Activated CD4-positive, alpha-beta T cell treated with anti-CD3 and anti-CD28 coated beads, Interleukin-2, amount 10 ng/mL, durations not matched to agents 24 days and 14 days (primary cell): ENCODE measurements at places on chromosomes 7 and 10. TPM values are rescaled to one million over a fixed set of nuclear protein-coding genes. Genes with fewer than 3 reads are reported as not detected.

Gene SLC13A4
- total RNA-seq: not detected in 2 replicates

Gene PNLIPRP1
- total RNA-seq: not detected in 2 replicates

Gene SYNPO2L
- 0.05 TPM in 1 of 2 replicates, not detected in the other for total RNA-seq

Gene ICA1
- 0.62 and 0.72 TPM in 2 replicates for total RNA-seq

Gene PHYH
- 12.8 and 15.9 TPM in 2 replicates for total RNA-seq

Gene TRIM73
- total RNA-seq: 3.8 and 5.8 TPM in 2 replicates

Gene EGR2
- 178 and 201 TPM in 2 replicates for total RNA-seq

Gene RASA4B
- total RNA-seq: 27.1 and 28.6 TPM in 2 replicates

- peaks cover 6% of the 10 kb centered on the region for H3K27me3 ChIP-seq
- H3K36me3 ChIP-seq: no peaks in the 10 kb centered on the region
- no peaks in the 10 kb centered on the region for H3K4me1 ChIP-seq
- DNase-seq: no peak
- no peak overlapping the region for H3K27ac ChIP-seq
Measured at GRCh38 chr7:159311172-159311494, 166.5 kb upstream of the VIPR2 start.

DNA sequence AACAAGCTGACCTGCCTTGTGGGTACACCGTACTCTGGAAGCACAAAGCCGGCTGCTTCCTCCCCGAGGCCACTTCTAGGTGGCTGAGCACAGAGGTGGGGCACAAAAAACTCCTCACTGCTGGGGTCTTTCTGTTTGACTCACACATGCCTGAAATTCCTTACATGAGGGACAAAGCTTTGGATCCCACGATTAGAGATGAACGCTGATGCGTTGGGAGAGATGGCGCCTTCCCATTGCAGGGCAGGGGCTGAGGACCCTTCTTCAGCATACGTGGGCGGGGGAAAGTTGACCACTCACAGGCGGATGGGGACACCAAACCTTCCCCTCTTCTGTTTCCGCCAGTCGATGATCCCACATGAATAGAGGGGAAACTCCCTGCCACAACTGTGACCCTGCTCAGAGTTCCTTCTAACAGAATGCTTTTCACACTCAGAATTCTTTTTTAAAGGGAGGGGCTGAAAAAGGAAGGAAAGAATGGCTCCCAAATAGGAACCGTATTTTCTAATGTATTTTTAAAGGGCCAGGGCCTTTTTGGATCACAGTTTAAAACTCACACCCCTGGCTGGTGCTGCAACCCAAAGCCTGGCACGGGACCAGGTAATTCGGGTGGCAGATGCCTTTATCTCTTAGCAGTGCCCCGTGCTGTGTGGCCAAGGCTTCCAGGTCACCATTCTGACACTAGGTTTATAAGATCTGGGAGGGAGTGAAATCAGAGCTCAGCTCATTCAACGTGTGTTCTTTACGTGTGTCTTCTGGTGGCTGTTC lies 134.0 kb downstream of the PRKAG2 start:
- no peak overlapping the region for H3K4me3 ChIP-seq
- H3K27me3 ChIP-seq: no peaks in the 10 kb centered on the region
- H3K36me3 ChIP-seq: no peaks in the 10 kb centered on the region
- H3K27ac ChIP-seq: no peak overlapping the region

DNA sequence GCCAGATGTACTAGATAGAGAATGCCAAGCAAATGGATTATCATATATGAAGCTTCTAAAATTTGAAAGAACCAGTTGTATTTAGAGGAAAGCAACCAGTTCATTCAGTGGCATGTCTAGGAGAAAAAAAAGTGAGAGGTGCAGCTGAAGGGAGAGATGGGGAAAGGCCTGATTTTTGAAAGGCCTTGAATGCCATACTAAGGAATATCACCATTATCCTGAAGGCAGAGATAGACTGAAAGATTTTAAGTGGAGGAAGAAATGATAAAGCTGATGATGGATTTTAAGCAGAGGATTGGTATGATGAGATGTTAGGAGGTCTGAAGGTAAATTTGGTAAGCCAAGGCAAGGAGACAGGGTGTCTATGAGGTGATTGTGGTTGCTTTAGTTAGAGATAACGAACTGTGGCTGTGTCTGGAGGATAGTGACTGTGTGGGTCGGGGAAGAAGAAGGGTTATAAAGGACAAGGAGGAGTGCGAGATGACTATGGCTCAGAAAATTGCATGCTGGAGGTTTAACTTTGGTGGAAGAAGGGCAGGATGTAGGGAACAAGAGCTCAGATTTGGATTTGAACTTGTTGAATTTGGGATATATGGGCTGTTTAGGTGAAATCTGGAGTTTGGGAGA lies 330.8 kb downstream of the EXOC4 start:
- no peak overlapping the region for H3K4me3 ChIP-seq
- H3K27me3 ChIP-seq: no peaks in the 10 kb centered on the region
- peaks cover 2% of the 10 kb centered on the region for H3K36me3 ChIP-seq
- H3K4me1 ChIP-seq: no peaks in the 10 kb centered on the region

DNA sequence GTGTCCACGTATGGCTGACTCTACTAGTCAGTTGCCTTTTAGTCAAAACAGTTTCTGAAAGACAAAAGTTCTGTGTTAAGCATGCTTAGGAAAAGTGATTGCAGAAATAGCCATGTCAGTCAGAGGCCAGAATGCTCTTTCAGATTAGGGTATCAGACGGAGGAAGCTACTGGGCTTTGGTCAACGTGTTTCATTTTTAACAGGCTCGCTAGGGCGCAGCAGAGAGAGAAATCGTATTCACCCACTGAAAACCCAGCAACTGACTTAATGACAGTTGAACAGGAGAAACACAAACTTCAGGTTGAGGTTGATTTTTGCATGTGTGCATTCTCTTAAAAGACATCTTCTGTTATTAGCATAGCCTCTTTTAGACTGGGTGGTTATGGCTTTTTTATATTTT lies 322.6 kb upstream of the KIAA1217 start:
- DNase-seq: no peak
- H3K4me3 ChIP-seq: no peak overlapping the region
- H3K36me3 ChIP-seq: no peaks in the 10 kb centered on the region
- H3K4me1 ChIP-seq: no peaks in the 10 kb centered on the region

DNA sequence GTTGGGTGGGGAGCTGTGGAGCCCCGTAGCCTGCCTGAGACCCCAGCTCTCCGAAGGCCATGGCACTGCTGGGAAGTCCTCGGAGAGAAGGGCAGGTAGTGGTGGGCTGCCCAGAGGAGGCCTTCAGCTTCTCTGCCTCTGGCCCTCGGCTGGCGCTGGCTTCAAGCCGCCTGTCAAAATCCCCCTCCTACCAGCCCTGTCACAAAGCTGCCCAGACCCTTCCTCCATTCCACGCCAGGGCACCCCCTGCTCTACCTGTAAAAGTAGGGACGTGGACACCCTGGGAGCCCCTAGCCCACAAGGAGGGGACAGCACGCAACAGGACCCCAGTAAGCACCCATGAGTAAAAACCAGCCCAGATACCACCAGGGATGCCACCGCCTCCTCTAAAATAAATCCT lies 31.6 kb downstream of the MAD1L1 start:
- H3K4me3 ChIP-seq: no peak overlapping the region
- H3K27me3 ChIP-seq: no peaks in the 10 kb centered on the region
- no peak for DNase-seq
- peaks cover 18% of the 10 kb centered on the region for H3K36me3 ChIP-seq
- no peak overlapping the region for H3K27ac ChIP-seq

DNA sequence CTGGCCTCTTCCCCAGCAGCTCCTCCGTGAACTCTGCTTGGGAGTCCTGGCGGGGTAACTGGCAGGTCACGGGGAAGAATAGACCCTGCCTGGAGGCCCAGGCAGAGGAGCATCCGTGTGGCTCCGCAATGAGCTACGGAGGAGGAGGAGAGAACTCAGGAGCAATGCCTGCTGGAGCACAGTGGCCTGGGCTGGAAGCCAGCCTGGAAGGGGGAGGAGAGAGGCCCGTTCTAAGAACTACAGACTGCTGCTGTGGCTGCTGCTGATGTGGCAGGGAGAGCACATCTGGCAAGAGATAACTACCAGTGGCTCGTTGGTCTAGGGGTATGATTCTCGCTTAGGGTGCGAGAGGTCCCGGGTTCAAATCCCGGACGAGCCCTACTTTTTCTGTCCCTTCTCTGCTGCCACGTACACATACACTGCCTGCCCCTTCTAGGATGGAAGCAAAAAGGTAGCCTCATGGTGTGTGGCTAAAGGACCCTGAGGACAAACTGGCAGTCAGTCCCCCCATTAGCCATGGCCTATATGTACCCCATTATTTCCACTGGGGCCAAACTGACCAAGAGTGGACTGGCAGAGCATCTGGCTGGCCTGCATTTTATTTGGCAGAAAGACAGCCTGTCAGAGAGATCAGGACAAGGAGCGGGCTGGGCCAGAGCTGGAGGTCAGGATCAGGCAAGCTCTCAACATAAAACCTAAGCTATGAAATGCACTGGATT lies 7.7 kb upstream of the OPN1SW start:
- no peaks in the 10 kb centered on the region for H3K4me1 ChIP-seq
- no peak overlapping the region for H3K4me3 ChIP-seq
- H3K27ac ChIP-seq: no peak overlapping the region

- no peak for DNase-seq
- no peaks in the 10 kb centered on the region for H3K36me3 ChIP-seq
- H3K27ac ChIP-seq: no peak overlapping the region
- H3K27me3 ChIP-seq: no peaks in the 10 kb centered on the region
Measured at GRCh38 chr7:70432567-70433001, 699.4 kb upstream of the GALNT17 start.

DNA sequence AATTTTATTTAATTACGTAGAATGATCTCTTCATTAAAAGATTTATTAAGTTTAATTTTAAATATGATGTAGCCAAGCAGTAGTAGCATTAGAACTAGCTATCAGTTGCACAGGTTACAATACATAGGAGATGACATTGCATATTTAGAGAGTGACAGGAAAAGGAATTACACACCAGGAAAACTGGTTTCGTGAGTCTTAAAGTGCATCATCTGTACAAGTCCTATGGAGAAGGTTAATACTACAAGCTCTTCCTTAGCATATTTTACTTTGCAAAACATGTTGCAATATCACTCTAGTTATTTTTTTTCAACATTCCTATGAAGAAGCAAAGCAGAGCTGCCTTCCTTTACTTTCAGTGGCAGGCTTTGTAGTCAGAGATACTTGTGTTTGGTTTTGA lies 20.2 kb upstream of the SEM1 start:
- H3K4me1 ChIP-seq: no peaks in the 10 kb centered on the region
- peaks cover under 1% of the 10 kb centered on the region for H3K27me3 ChIP-seq
- H3K27ac ChIP-seq: no peak overlapping the region

DNA sequence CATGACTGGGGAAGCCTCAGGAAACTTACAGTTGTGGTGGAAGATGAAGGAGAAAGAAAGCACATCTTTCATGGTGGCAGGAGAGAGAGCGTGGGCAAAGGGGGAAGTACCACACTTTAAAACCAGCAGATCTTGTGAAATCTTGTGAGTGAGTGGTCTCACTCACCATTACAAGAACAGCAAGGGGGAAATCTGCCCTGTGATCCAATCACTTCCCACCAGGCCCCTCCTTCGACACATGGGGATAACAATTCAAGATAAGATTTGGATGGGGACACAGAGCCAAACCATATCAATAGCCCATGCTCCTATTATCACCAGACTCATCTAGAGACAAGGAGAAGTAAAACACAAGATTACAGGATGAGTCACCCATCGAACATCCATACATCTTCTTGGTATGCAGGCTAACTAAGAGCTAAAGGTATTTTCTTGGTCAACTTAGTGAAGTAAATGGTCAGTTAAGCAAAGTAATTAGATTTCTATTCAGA lies 55.3 kb upstream of the YAE1 start:
- no peak for DNase-seq
- H3K4me1 ChIP-seq: peaks cover 25% of the 10 kb centered on the region
- H3K36me3 ChIP-seq: no peaks in the 10 kb centered on the region
- H3K27ac ChIP-seq: peak overlapping the region; percentile 8

- no peak for DNase-seq
- H3K27me3 ChIP-seq: no peaks in the 10 kb centered on the region
- no peak overlapping the region for H3K27ac ChIP-seq
- no peak overlapping the region for H3K4me3 ChIP-seq
- H3K36me3 ChIP-seq: no peaks in the 10 kb centered on the region
Measured at GRCh38 chr7:137480401-137480800, 136.9 kb upstream of the PTN start.

DNA sequence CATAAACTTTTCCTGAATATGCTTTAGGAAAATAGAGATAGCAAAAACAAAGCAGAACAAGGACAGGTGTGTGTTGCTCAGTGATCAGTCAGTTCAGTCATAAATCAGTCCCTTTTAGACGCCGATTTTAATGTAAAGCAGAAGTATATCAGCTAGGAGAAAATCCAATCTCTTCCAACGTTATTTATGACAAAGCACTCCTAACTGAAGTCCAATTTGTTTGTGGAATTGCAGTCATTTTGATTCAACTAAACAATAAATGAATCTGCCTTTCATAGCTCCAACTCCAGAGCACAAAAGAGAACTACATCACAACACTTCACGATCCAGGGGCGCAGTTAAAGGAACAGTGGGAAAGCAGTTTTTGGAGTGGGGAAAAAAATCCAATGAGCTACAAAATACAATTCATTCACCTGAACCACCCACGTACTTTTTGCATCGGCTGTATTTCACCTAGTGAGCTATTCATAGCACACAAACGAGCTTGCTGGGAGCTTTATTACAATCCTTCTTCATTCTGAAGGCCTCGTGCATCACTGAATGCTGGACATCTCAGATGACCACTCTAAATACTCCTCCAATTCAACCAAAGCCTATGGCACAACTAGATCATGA lies 151.3 kb downstream of the LRRN3 start:
- H3K36me3 ChIP-seq: no peaks in the 10 kb centered on the region
- H3K4me1 ChIP-seq: peaks cover 4% of the 10 kb centered on the region
- H3K4me3 ChIP-seq: no peak overlapping the region
- H3K27ac ChIP-seq: no peak overlapping the region

DNA sequence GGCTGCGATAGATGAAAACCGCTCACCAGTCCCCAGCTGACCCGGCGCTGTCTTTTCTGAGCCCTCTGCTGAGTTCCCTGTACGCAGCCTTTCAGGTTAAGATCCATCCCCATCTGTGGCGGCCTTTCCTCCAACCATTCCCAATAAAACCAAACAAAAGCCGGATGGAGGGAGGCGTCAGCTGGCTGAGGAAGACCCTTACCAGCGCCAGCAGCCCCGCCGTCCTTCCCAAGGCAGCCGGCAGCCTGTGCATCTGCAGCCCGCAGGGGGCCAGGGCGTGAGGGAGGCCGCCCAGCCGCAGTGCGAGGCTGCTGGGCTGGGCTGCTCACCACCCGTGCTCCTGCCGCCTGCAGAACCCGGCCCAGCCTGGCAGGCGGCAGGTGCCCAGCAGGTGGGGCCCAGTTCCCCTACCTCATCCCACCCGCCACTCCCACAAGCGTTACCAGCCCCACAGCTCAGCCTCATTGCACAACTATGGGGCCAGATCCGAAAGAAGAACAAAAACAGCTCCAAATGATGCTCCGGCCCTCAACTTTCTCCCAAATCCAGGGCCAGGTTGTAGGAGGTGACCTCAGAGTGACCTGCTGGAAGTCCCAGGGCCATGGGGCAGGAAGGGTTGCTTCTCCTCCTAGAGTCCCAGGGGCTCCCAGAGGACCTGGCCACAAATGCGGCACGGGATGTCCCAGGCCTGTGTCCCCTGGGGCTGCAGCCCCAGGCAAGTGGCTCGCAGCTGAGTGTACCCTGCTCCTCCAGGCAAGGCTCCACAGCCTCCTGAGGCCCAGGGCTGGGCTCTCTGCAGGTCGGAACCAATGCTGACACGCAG lies 23.8 kb downstream of the PAPOLB start:
- H3K4me3 ChIP-seq: no peak overlapping the region
- no peaks in the 10 kb centered on the region for H3K36me3 ChIP-seq
- H3K4me1 ChIP-seq: no peaks in the 10 kb centered on the region
- no peaks in the 10 kb centered on the region for H3K27me3 ChIP-seq
- no peak overlapping the region for H3K27ac ChIP-seq

- H3K4me1 ChIP-seq: peaks cover 7% of the 10 kb centered on the region
- DNase-seq: peak; percentile 23
- peaks cover 2% of the 10 kb centered on the region for H3K27me3 ChIP-seq
Measured at GRCh38 chr10:129754211-129755050, 209.6 kb downstream of the EBF3 start.
